ENCODE measurements at places on chromosomes 12 and 14.

DNA sequence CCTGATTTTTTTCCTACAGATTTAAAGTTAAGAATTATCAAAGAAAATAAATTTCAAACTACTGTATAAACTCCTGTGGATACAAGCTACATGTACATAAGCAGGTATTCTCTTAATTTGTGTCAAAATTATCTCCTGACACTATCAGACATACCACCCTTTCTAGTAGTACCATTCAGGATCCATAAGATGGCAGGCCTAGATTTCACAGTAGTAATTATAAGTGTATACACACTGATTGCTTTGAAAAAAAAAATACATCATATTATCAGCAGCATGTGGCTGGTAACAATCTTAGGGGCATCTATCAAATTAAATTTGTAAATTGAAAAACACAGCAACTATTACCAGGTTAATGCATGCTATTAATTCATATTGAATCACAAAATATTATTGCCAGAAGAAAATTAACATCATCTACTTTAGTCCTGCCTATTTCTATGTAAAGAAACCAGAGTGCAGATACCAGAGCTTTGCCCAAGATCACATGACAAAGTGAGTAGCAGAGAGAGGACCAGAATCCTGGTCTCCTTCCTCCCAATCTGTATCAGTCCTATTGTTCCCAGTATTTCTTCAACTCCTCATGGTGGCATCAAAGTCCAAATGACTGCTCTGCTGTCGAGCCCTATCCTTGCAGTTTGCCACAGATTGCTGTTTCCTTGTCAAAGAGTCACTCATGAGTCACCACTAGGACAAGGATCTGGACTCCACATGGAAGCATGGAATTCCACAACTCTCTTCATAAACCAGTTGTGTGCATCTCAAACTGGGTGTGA lies 27.7 kb upstream of the CALM1 start:
- DNase-seq = no peak

- no peak for DNase-seq
These were observed 303.4 kb downstream of the APAF1 start for GRCh38 chr12:98948343-98948949.

- no peak for DNase-seq
These were observed 272.0 kb upstream of the DIO3 start for GRCh38 chr14:101289230-101289690.

- no peak for DNase-seq
These were observed 128.2 kb upstream of the RTL1 start for GRCh38 chr14:101031721-101032120.

DNA sequence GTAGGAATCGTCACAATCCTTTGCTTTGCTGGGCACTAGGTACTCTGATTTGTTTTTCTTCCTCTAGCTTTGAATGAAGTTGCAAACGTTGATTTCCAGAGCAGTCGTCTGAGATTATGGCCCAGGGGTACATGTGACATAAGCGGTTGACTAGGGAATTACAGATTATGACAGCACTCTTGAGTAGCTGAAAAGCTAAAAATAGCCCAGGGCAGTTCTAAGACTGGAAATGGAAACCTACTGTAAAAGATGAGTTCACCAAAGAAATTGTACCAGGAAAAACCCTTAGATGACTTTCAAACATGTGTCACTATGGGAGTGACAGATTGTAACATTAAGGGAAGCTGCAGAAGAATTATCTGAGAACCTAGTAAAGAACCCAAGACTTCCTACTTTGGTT lies 108.5 kb downstream of the ANO6 start:
- DNase-seq = no peak

GRCh38 chr14:94227029-94227428 lies 52.9 kb downstream of the PPP4R4 start:
- no peak for DNase-seq

- no peak for DNase-seq
These were observed 283.3 kb downstream of the RPL10L start for GRCh38 chr14:46368275-46368674.

GRCh38 chr14:65003394-65003793 lies 16.7 kb downstream of the FNTB start:
- no peak for DNase-seq

DNA sequence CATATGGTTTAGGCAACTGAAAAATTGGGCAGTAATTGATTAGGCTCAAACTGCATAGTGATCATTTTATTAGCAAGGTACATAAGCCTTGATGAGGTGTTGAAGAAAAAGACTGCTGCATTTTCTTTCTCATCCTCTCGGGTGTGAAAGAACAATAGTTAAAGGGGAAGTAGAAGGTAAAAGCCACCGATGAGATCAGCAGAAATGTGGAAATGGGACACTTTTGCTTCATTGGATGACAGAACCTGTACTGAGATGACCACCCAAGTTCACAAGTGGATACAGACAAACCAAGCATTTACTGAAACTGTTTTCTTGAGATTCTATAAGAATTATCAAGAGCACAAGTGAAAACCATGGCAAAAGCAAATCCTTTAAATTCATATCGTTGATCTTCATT lies 184.0 kb downstream of the TMX1 start:
- no peak for DNase-seq

DNA sequence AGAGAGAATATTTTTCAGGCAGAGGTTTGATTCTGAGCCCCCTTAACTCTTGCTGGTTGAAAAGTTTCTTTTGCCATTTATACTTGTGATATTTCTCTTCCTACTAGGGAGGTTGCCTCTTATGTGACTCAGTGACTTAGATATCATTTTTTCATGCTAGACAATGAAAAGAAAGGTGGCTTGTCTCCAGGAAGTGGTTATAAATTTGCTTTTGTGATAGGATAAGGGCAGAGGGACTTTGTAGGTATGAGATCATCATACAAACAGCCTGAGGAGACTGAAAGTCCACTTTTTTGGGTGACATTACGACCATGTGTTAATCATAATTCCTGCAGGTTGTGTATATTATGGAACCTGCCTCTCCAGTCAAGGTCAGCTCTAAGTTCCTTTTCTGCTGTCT lies 35.8 kb downstream of the ACSM4 start:
- DNase-seq = no peak

DNA sequence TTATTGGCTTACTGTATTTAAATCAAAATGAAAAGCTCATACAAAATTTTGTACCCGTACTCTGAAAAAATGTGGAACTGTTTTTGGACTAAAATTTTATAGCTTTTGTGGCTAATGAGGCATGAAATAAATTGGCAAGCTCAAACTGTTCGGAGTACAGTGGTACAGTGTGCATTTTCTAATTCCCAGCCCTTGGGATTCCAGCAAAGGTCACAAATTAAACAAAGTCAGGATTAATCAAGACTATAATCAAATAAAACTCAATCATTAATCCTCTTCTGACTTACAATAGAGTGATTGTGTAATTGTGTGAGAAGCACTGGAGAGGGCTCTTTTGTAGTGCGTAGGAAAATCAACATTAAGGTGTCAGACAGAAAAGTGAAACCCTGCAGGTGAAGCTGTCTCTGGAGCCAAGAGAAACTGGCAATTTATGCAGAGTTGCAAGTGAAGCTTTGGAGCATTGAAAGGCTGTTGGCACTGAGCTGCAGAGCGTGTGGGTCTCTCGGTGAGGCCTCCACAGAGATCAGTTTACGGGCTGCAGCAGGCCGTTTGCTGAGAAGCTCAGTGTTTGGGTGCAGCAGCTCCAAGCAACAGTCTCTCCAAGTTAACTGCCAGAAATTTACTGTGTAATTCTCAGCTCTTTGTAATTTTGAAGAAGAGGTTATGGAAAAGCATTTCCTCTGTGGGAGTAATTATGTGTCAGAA lies 275.9 kb downstream of the FBXL14 start:
- no peak for DNase-seq

GRCh38 chr12:27424631-27425230 lies 21.8 kb upstream of the SMCO2 start:
- no peak for DNase-seq

DNA sequence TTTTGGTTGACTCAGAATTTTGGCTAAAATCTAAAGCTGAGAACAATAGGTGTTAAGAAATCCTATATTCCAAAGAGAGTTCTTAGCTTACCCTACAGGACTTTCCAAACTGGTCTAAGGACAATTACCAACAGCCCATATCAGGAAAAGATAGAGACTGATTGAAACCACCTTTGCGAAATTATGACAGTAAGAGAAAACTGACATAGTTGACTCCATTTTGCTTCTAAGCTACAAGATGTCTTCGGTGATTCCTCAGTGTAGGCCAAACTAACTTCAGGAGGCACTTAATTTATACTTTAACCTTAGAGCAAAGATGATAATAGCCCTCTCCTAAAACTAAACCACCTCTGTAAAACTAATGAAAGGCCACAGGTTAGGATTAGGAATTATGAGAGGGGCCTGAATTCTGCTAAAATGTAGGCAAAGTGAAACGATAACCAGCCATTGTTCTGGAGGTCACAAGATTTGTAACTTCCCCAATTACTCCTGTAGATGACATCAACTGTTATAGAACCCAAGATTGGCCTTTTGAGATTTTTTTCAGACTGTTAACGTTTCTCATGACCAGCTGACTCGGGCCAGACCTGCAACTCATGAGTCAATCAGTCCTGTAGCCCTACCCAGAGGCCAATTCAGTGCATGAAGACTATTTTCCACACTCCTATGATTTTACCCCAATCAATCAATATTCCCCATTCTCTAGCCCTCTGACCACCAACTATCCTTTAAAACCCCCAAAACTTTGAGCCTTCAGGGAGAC lies 43.0 kb downstream of the KLRG1 start:
- DNase-seq = no peak

- DNase-seq = no peak
These were observed 3.8 kb upstream of the HOXC8 start for GRCh38 chr12:54004841-54005530.

- DNase-seq = no peak
These were observed 15.2 kb upstream of the PLEKHG6 start for GRCh38 chr12:6295094-6295811.

DNA sequence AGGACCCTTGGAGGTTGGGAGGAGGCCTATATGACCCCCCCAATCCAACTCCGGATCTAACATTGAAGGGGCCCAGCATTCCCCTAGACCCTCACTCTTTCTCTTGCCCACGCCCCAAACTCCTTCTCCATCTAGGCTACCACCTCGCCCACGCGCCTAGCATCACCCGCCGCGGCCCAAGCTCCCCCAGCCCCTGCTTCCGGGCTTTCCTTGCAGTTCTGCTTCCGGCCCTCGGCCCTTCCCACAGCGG lies 445 bp downstream of the CERS5 start:
- peak; percentile 66 for DNase-seq

- DNase-seq = no peak
These were observed 606.5 kb downstream of the GALC start for GRCh38 chr14:87386524-87386923.

DNA sequence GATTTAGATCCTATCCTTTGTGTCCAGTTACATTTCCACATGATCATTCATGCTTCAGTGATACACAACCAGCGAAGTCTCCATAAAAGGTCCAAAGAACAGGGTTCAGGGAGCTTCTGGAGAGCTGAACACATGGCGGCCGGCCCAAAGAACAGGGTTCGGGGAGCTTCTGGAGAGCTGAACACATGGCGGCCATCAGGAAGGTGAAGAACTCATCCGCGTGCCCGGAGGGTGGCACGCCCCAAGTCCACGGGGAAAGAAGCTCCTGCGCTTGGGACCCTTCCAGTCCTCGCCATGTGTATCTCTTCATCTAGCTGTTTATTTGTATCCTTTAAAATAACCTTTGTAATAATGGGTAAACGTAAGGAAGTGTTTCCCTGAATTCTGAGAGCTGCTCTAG lies 91.9 kb upstream of the FLRT2 start:
- DNase-seq = no peak

DNA sequence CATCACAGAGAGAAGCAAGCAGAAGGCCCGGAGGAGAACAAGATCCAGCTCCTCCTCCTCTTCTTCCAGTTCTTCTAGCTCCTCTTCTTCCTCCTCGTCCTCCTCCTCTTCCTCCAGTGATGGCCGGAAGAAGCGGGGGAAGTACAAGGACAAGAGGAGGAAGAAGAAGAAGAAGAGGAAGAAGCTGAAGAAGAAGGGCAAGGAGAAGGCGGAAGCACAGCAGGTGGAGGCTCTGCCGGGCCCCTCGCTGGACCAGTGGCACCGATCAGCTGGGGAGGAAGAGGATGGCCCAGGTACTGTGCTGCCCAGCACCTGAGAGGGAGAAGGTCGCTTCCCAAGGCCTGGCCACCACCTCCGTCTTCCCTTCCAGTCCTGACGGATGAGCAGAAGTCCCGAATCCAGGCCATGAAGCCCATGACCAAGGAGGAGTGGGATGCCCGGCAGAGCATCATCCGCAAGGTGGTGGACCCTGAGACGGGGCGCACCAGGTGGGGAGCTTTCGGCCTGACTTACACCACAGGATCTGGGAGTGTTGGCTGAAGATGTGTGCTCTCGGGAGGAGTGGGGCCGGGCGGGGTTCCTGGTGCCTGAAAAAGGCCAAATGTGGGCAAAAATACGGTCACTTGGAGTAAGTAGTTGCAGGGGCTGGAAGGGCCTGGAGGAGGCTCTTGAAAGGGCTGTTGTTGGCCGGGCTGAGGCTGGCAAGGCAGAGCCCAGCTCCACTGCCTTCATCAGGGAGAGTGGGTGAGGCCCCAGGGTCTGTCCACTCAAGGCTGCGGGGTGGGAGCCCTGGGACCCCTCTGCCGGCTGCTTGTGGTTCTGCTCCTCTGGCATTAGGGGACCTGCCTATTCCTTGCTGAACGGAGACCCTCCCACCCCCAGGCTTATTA lies 1.4 kb downstream of the ARL6IP4 start:
- no peak for DNase-seq
